Stimulated activated CD8-positive, alpha-beta memory T cell treated with anti-CD3 and anti-CD28 coated beads, Interleukin-15, amount 100 ng/mL, for 4 hours (primary cell): ENCODE measurements at places on chromosomes 5 and 9.

- DNase-seq: no peak
Observed at GRCh38 chr5:77960305-77960704, 184.2 kb upstream of the TBCA start.

- DNase-seq: no peak
Observed at GRCh38 chr5:137727623-137728022, 8.3 kb downstream of the KLHL3 start.

DNA sequence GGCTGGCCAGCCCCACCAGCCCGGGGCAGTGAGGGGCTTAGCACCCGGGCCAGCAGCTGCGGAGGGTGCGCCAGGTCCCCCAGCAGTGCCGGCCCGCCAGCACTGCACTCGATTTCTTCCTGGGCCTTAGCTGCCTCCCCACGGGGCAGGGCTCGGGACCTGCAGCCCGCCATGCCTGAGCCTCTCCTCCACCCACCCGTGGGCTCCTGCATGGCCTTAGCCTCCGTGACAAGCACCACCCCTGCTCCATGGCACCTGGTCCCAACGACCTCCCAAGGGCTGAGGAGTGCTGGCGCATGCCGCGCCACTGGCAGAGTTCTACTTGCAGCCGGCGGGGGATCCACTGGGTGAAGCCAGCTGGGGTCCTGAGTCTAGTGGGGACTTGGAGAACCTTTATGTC is 452.6 kb downstream of the AGTPBP1 start:
- no peak for DNase-seq

DNA sequence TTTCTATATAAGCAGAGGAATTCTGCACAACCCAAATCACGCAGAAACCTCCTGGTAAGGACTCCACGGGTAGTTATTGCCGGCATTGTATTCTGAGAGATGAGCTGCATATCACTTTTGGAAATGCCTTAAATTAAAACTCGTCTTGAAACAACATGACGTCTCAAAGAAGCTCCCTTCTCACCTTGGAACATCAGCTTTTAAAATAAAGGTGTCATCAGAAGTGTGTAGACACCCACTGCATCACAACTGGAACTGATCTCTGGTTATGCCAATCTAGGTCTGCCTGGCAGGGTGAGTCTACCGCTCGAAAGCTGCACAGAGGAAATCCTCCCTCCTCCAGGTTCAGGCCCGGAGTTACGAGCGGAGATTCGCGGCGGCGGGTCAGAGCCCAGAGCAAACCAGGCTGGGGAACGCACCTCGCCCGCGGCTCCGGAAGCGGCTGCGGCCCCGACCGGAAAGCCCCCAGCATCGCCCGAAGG is 974 bp upstream of the SLC12A2 start:
- no peak for DNase-seq

DNA sequence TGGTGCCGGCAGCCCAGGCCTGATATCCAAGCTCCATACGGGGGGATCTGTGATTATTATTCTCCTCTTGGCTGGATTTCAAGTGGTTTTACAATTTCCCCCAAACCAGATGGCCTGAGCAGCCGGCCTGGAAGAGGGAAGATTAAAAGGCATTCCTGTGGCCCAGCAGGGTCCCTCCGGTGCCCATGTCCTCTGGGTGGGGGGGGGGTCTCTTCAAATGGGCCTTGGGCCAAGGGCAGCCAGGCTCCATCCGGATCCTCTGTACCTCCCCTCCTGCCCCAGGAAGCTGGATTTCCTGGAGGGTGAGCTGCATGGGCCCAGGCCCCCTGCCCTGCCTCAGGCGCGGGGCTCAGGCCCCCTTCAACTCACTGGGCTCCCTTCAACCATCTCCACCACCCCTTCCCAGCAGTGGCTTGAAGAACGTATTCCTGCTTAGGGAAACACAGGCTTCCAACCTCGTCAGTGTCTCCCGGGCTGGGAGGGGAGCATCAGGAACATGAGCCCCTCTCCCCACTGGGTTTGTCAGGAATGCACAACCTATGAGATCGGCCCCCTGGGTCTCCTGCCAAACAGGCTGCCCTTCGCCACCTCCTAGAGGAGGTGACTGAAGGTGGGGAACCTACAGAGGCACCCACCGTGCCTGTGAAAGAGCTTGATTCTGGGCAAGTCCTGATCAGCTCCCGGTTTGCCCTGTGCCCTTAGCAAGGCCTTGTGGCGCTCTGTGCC is 62.9 kb upstream of the ORM1 start:
- no peak for DNase-seq

DNA sequence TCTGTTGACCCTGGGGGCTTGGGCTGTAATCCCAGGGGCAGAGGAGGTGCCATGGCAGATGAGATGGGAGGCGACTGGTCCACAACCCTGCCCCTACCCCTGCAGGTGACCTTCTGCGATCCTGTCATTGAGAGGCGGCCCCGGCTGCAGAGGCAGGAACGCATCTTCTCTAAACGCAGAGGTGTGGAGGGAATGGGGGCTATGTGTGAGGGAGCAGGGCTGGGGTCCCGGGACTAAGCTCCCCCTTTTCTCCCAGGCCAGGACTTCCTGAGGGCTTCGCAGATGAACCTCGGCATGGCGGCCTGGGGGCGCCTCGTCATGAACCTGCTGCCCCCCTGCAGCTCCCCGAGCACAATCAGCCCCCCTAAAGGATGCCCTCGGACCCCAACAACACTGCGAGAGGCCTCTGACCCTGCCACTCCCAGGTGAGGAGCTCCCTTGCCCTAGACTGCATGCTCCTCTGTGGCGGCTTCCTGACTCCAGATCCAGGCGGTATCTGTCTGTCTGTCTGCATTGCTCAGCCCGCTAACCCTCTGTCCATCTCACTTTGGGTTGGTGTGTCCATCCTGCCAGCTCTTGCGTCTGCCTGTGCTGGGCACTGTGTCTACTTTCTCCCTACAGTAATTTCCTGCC is 9.9 kb downstream of the ZDHHC12 start:
- no peak for DNase-seq

GRCh38 chr5:57025961-57026360 is 74.0 kb upstream of the MIER3 start:
- DNase-seq: no peak

DNA sequence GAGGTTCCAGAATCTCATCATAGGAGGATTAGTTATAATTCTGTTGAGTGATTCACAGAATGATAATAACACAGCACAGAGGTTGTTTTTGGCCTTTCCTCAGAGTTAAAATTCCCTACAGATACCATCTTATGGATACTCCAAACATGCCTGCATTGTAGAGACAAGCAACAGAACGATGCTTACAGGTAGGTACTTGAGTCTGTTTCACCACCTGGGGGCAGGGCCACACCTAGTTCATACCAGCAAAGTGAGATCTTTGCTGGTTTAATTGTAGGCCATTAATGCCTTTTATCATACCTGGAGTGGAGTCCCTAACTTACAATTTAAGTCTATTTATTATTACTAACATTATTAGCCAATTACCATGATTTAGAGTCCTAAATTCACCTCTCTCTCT is 416.5 kb upstream of the TLE4 start:
- DNase-seq: no peak
